ENCODE measurements at places on chromosomes 1 and 21. TPM values are rescaled to one million over a fixed set of nuclear protein-coding genes. Genes with fewer than 3 reads are reported as not detected.

DNA sequence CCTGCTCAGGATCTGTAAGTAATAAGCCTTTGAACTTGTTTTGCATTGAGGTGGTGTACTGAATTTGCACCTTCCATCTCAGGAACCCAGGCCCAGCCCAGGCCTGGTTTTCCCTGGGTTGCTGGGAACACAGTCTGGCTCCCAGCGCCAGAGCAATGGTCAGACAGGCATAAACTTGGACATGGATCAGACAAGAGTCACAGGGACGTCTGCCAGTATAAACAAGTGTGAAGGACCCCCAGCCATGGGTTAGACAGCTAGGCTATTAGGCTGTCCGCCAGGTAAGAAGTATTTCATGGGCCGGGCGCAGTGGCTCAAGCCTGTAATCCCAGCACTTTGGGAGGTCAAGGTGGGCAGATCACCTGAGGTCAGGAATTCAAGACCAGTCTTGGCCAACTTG is 5.5 kb downstream of the IFNLR1 start:
- DNase-seq = peak; percentile 76

DNA sequence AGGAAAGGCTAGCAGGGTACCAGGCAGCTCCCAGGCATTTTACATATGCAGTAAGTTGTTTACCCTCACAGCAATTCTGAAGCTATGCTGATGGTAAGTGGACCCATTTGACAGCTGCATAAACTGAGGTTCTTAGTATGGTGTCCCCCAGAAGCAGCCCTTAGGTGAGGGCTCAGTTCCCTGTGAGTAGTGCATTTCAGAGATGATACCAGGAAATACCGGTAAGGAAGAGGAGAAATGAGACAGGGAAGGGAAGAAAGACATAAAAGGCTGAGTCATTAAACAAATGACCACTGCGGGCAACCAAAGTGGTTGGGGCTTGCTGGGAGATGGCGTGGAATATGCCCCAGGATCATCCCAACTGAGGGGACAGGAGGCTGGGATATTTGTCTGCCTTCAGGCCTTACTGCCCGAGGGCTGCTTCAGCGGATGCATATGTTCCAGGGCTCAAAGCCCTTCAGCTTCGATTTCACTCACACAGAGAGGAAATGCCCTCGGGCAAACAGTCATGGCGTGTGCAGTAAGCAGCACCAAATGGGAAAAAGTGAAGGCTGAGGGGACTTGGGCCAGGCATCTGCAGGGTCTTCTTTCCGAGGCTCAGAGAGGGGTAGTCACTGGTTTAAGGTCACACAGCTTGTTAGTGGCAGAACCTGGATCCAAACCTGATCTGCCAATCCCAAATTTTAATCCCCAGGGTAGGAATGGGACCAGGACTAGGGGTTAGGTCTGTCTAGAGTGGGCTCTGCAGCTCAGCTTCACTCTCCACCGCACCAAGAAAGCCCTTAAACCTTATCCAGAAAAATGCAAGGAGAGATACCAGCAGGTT is 133.7 kb upstream of the RUNX3 start:
- peak; percentile 8 for DNase-seq

- DNase-seq = no peak
Observed at GRCh38 chr1:230464671-230465070, 38.5 kb upstream of the PGBD5 start.

DNA sequence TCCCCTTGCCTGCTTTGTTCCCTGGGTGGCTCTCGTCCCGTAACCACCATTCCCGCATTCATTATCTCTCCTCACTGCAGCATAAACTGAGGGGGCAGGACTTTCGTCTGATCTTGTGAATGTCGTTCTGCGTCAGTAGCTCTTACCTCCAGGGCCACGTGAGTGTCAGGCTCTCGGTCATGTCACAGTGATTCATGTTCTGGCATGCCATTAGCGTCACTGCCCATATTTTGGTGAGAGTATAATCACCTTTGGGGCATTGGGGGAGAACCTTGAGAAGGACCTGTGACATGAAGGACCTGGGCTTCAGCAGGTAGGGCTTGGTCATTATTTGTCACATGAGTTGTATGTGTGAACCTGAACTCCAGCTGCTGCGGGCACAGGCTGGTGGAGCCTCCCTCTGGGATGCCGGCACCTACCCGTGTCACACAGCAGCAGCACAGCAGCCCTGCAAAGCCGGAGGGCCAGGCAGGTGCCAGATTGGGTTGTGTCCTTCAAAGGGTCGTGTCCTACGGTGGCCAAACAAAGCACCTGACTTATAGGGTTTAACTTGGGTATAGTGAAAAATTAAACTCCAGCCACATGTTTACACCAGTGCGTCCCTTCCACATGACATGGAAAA is 68.5 kb downstream of the BACE2 start:
- no peak for DNase-seq

- DNase-seq = no peak
Observed at GRCh38 chr21:32281531-32281930, 2.7 kb upstream of the MIS18A start.

GRCh38 chr21:34948157-34948556 is 100.9 kb downstream of the RUNX1 start:
- DNase-seq = no peak

DNA sequence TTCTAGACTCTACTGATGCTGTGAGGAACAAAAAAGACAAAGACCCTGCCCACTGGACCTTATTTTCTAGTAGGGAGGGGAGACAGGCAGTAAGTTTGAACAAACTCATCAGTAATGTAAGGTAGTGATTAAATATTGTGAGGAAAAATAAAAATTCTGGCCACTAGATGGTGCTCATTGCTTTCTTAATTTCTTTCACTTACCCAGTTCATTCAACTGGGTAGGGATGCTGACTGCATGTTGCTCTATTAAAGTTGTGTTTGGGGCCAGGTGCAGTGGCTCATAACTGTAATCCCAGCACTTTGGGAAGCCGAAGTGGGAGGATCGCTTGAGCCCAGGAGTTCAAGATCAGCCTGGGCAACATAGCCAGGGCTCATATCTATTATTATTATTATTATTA is 6.3 kb upstream of the KYAT3 start:
- no peak for DNase-seq

DNA sequence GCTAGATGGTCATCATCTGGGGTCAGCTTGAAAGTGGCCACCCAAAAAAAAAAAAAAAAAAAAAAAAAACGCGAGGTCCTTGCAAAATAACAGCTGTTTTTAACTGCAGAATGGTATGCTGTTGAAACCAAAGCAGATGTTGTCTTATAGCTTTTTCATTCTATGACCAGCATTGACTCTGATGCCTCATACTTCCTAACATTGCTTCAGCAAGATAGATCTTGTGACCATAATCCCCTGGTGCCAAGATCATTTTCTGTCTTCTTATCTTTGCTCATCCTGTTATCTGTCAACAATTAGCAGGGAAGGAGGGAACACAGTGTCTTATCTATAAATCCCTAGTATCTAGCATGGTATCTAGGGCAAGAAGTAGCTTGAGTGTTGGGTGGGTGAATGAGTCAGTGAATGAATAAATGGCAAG is 181.5 kb downstream of the PLPP3 start:
- DNase-seq = no peak

GRCh38 chr1:44970317-44970716 is 16.1 kb downstream of the EIF2B3 start:
- no peak for DNase-seq

GRCh38 chr1:66182551-66183178 is 351.3 kb upstream of the SGIP1 start:
- no peak for DNase-seq

GRCh38 chr1:206116873-206117150 is 376 bp downstream of the AVPR1B start:
- no peak for DNase-seq

DNA sequence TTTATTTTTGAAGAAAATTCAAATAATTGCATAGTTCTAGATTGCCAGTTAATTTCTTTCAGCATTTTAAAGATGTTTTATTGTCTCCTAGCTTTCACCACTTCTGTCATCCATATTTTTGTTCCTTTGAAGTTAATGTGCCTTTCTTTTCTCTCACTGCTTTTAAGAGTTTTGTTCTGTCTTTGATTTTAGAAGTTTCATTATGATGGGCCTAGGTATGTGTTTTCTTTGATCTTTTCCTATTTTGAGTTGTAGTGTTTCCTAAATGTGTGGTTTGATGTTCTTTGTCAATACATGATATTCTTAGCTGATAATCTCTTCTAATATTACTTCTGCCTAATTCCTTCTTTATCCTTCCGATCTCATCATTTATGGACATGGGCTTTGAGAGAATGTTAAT is 378.7 kb downstream of the DISC1 start:
- no peak for DNase-seq

- DNase-seq = no peak
Observed at GRCh38 chr1:224559981-224560728, 56.0 kb upstream of the CNIH3 start.

- peak; percentile 35 for DNase-seq
Observed at GRCh38 chr1:203440771-203441170, 34.8 kb upstream of the PRELP start.

DNA sequence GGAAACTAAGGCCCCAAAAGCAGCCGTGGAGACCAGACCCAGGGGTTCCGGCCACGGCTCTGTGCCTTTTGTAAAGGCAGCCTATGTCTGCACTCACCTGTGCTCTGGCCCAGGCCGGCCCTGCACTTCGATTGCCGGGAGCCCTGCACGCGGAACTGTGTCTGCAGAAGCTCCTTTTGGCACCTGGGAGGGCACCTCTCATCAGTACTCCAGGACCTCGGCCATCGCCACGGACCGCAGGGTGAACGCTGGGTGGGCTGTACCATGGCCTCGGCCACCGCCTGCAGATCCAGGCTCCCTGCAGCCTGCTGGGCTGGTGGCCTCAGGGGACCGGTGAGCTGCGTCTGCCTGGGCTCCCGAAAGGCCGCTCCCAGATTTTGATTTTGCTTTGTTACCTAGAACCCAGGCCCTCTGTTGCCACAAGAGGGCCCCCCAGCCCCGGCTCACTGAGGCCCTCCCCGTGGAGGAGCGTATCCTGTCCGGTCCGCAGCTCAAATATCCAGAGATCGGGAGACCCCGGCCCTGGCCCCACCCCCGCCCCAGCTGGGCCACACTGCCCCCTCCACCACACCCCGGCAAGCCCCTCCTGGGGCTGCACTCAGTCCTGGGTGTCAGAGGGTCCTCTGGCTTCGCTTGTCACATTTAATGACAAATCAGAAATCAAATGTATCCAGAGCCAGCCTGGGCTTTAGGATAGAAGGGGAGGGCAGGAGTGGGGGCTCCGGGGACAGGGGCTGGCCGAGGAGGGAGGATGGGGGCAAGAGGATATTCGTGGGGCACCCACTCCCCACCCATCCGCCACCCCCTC is 60.2 kb upstream of the PDE9A start:
- DNase-seq = peak; percentile 64

DNA sequence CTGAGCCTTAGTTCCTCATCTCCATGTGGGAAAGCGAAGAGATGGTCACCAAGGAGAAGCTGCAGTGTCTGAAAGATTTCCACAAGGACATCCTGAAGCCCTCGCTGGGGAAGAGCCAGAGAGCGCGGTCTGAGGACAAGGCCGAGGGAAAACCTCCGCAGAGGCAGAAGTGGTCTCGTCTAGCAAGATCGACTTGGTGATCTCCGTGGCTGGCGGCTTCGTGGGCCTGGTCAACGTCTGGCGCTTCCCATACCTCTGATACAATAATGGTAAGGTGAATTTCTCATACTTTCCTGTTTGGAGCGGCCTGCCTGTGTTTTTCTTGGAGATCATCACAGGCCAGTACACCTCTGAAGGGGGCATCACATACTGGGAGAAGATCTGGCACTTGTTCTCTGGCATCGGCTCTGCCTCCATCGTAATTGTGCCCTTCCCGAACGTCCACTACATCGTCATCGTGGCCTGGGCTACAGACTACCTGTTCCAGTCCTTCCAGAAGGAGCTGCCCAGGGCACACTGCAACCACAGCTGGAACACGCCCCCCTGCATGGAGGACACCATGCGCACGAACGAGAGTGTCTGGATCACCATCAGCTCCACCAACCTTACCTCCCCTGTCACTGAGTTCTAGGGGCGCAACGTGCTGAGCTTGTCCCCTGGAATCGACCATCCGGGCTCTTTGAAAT is 841.1 kb upstream of the TMPRSS15 start:
- no peak for DNase-seq

DNA sequence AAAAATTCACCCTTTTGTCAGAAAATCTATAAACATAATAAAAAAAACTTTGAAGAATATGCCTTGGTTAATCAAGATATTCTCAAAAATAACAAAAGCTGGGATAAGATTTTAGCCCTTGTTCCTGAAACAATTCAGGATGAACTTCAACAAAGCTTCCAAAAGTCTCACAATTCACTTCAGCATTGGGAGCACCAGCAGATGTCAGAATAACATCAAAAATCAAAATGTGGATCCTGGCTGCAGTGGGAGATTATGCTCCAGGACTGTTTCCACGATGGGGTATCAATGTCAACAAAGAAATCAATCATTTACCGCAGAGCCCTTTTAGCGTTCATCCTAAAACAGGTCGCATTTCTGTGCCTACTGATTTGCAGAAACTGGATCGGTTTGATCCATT is 35.2 kb downstream of the ZNF670 start:
- DNase-seq = no peak

DNA sequence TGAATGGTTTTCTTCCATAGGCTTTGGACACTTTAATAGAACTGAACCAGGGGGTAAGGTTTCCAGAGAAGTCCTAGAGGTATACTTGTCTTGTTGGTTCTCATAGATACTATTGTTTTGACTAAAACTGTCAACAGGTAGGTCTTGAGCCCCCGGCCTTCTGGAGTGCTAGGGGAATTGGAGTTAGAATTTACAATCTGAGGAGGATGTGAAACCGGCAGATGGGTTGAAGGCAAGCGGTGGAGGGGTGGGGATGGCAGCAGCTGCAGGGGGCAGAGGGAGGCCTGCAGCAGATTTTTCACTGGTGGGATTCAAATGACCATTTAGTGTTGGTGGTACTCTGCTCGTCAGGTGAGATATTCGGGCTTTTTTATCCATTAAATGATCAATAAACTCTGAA is 4.3 kb upstream of the CD1D start:
- no peak for DNase-seq

DNA sequence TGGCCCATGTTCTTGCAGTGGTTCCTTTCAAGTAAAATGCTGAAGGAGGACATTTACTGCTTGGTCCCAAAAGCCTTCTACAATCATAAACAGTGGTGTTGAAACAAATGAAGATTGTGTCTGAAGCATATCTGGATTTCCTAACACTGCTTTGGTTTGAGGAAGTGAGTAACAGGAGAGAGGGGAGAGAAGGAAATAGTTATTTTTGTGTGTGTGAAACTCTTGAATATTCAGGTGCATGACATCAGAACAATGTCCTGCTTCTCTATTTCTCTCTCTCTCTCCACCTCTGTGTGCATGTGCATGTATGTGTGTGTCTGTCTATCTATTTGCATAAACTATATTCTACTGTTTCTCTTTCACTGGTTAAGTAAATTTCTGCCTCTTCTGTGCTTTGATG is 61.4 kb upstream of the TNFSF18 start:
- DNase-seq = no peak

Gene MCOLN3
- 11.2 TPM for polyA plus RNA-seq

Gene TEX38
- 0.35 TPM for polyA plus RNA-seq

Gene PDC
- not detected for polyA plus RNA-seq

Gene FBLIM1
- 20.4 TPM for polyA plus RNA-seq

Gene GSTM5
- 3.0 TPM for polyA plus RNA-seq

Gene NFIA
- polyA plus RNA-seq = 5.6 TPM

Gene DCDC2B
- 0.11 TPM for polyA plus RNA-seq

Gene PEAR1
- polyA plus RNA-seq = 6.6 TPM

Gene TBX19
- polyA plus RNA-seq = 2.0 TPM
